ENCODE measurements at places on chromosomes 6 and 20.

DNA sequence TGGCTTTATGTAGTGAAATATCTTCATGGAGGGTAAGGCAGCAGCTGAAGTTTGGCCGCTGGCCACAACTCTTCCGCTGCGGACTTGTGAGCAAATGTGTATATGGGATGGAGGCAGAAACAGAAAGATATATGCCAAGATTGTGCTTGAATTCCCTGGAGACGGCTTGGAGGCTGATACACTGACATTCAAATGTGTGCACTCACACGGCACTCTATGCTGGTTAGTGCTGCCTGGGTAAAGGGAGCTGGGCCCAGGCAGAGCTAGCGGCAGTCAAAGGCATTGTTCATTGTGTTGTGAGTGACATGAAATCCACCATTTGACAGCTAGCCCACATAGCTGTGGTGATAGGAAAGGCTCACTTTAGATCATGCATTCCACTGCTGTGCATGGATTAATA lies 202.7 kb downstream of the CLIC5 start:
- DNase-seq = no peak

GRCh38 chr6:96104910-96105309 lies 89.1 kb downstream of the FUT9 start:
- no peak for DNase-seq

DNA sequence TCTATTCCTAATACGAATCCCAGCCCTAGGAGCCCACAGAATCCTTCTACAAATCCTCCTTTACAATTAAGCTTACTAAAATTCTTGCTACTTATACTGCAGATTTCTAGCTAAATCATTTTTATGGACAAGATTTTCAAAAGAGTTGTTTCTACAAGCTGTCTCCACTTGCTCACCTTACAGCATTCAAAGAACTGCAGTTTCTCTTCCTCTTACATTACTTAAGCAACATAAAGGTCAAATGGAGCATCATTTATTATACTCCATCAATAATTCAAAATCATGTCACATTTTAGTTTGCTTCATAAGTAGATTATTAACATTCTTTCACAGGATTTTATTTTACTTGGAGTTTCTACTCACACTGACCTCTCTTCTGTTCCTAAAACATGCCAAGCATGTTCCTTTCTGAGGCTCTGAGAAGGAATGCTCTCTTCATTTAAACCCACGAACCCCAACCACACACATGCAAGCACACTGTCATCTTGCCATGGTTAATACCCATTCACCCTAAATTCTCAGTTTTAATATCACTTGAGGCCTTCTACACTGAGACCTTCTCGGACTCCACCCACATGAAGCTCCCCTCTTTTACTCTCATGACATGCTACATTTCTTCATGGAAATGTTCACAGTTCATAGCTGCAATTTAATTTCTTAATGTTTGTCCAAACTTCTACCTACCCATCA lies 388.2 kb downstream of the TBC1D32 start:
- DNase-seq = no peak

DNA sequence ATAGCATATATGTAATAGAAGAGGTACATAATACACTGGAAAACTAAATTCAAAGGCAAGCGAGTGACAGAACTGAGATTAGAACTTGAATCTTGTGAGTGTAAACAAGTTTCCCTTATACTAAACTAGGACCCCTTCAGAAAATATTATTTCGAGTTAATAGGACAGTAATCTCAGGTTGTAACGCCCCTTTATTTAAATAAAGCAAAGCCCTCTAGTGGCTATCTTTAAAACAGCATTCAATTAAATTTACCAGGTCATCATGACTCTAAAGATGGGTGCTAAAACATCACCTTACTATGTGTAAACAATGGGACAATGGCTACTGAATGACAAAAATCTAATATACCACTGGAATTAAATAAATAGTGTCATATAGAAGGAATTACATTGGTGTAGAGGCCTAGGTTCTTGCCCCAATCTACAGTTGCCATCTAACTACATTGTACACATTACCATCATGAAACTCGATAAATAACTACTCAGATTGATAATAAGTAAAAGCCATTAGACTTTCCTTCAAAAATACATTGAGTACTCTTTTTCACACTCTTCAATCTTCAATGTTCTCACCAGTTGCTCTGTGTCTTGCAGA lies 255.4 kb upstream of the IRAK1BP1 start:
- DNase-seq = no peak

DNA sequence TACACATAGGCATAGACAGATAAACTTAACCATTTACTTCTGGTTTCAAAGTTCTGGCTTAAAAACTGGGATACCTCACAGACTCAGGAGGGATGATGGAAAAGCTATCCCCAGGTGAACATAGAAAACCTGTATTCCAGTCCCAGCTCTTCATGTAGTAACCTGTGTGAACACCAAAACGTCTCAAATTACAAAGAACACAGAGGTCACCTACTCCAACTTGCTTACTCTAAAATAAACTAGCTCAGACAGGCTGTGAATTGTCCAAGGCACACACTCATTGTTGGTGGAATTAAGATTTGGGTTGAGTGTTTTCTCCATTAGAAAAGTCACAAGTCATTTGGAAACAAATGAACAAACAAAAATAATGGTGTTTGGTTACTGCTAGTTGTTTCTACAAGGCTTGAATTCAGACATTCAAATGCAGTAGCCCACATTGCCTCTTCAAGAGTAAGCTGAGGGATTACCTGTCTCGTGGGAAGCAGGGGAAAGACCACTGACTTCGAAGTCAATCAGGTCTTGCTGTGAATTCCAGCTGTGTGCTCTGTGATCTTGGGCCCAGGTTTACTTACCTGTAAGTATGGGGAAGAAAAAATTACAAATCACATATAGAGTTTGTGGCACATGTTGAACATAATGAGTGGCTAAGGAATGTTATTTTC lies 48.2 kb upstream of the LRRC1 start:
- no peak for DNase-seq

DNA sequence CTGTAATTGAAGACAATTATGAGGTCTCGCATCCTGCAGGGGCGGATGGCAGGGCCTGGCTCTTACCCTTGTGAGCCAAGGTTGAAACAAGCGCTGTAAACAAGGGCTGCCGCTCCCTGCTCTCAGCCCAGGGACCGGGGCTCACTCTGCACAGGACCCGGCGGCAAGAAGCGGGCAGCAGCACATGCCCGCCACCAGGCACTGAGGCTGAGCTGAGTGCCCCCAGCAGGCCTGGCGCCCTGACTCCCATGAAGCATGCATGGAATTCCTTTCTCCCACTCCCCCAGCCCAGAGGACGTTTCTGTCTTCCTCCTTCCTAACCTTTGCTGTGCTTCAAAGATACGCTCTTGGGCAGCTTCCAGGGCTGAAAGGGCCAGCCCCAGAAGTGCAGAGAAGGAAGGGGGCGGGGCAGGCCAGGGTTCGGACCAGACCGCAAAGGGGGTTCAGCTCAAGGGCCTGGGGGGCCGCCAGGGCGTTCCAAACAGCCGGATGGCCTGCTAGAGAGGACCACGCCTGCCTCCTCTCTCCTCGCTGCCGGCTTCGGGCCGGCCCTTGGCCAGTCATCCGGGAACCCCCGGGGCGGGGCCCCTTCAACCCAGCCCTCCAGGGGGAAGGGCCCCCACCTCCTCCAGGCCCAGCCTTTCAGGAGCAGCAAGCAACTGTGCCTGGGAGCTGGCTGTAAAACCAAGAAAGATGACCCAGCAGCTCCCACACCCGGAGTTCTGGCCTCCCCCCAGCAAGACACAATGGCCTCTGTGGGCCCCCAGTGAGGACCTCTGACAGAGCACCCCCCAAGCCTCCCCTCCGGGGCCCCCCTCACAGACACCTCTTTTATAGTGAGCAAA lies 109.9 kb downstream of the NOL4L start:
- DNase-seq = peak; percentile 32

DNA sequence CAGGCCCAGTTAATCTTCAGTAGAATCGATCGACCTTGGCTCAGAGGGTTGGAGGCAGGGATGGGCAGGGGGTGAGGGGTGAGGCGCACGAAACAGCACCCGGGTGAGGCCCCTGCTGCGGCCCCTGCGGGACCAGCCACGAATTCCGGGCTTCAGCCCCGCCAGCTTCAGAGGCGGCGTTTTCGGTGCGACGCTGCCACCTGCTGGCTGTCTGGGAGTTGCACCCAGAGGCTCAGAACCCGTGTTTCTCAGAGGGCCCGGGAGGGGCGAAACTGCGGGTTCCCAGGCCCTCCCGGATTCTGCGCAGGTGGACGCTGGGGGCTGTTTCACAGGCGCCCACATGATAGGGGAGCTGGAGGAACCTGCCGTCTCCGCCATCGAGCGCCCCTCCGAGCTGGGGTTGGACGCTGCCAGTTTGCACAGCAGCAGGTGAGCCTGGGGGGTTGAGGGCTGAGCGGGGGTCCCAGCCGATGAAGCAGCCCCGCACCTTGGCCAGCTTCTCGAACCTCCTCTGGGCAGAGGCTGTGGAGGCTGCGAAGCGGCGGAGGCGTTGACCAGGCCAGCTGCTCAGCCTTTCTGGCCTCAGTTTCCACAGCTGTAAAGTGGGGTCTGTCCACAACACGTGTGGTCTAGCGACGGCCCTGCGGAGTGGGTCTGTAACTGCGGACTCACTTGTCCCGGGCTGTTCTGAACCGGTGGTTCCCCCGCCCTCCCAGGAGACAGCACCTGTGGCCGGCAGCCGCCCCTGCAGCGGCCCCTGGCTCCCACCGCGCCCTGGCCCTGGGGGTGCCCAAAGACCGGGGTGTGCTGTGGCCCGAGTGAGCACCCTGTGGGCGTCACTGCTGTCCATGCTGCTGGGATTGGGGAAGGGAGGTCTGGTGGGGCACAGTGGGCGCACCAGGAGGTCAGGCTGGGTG lies 2.5 kb upstream of the BHLHE23 start:
- peak; percentile 13 for DNase-seq

GRCh38 chr6:16498237-16498636 lies 259.9 kb downstream of the GMPR start:
- DNase-seq = no peak
